ENCODE measurements at places on chromosomes 12 and 14.

DNA sequence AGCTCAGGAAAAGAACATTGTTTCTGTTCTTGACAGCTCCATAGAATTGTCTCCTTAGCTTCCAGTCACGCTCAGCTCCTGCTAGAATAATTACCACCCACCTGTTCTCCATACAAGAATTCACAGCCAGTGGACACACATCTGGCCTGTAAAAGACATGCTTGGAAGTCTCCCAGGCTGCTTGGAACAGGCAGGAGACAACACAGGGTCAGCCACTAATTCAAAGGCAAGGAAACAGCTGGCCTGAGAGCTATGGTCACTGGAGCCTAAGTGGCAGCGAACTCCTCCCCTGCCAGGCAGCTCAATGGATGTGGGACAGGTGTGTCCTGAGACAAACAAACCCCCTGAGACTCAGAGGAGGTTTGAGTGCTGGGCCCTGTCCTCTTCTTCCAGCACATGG lies 22.9 kb upstream of the LTBP2 start:
- no peak for DNase-seq

DNA sequence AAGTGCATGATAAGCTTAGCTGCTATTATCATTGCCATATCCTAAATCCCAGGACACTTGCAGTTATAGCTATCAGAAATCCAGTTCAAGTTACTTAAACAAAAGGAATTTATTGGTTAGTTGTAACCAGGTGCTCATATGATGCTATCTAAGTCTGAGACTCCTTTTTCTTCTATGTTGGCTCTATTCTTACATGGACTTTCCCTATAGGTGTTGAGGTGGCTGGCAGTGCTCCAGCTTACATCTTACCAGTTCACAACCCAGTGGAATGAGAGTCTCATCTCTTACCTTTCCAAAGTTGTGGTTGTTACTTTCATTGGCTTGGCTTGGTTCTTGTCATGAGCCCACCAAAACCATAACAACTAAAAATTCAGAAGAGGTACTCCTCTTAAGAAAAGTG lies 94.6 kb downstream of the DACT1 start:
- no peak for DNase-seq

GRCh38 chr14:70663707-70664179 lies 22.0 kb downstream of the TTC9 start:
- no peak for DNase-seq

DNA sequence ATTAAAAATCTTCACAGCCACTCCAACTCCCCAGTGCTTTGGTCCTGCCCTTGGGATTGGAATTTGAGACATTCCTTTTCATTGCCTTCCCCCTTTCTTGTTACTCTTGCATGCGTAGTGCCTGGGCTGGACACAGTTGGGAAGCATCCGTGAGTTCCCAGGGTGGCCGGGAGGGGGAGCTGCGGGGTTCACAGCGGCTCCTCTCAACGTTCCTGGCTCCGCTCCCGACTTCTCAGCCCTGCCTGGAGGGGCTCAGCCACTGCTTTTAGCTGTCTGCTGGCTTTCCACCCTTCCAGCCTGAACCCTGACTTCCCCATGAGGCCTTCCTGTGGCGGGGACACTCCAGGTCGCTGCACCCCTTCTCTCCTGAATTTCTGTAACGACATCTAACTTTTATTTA lies 3.2 kb downstream of the TEX52 start:
- DNase-seq: peak; percentile 72

DNA sequence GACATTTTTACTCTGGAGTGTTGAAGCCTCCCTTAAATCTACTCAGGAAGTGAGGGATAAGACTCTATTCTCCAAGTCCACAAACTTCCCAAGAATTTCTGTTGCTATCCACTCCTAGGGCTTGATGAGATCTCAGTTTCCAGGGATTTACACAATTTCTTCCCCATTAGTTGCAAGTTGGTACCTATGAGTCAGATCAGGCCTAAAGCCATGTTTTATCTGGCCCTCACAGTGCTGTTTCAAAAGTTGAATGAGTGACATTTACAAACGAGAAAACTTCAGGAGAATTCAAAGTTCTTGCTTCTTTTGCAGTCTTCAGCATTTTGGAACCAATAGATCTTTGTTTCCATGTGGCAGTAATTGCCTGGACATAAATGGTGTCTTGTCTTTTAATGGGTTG lies 156.4 kb upstream of the SYT10 start:
- peak; percentile 5 for DNase-seq

DNA sequence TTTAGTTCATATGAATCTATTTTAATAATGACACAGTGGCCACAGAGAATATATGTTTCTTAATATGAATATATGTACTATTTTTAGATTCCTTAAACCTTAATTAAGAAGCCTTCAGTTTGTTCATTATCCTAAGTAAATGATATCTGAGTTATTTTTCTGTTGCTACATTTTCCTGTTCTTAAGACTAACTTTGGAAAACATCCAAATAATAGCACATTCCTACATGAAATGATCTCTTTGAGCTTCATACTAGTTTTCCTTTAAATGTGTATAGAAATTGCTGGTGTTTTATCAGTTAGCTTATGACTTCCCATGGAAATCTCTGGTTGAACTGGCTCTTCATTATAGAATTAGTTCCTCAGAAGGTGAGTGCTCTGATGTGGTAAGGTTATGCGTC lies 72.1 kb downstream of the POLR3B start:
- no peak for DNase-seq

DNA sequence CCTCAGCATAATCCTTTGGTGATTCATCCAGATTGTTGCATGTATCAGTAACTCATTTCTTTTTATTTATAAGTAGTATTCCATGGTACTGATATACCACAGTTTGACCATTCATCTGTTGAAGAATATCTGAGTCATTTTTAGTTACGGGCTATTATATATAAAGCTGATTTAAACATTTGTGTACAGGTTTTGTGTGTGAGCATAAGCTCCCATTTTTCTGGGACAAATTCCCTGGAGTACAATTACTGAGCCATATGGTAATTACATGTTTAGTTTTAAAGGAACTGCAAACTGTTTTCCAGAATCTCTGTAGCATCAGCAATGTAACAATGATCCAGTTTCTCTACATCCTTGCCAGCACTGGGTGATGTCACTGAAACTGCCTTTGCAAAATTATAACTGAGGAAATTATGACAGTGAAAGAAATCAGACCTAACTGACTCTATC lies 236.2 kb upstream of the KRR1 start:
- no peak for DNase-seq

GRCh38 chr12:96136161-96136560 lies 58.0 kb upstream of the ELK3 start:
- peak; percentile 83 for DNase-seq

GRCh38 chr14:37150414-37150813 lies 22.0 kb downstream of the SLC25A21 start:
- no peak for DNase-seq

DNA sequence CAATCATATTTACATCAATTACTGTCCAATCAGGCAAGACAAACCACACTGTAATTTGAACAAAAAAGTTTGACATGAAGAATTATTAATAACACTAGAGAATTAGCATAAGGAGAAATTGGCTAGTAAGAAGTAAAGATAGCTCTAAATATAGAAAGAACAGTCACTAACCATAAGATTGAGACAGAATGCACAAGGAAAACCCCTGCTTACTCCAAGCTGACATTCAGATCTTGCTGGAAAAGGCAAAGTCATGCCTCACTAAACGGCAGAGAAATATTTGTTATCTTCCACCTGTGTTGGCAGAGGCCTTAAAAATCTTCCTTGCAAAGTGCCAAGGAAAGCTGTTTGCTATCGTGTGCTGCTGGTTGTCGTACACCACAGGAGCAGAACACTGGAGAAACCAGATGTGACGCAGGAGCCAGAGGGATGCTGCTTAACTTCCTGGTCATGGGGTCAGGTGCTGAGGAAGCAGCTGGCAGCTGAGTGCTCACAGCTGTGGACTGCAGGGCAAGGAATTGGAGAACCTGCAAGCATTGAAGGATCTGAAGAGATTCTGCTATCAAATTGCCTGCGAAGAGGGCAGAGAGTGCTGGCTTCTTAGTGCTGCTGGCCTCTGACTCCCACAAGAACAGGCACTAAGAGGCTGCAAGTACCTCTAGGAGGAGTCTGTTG lies 1323.3 kb downstream of the LRFN5 start:
- no peak for DNase-seq

DNA sequence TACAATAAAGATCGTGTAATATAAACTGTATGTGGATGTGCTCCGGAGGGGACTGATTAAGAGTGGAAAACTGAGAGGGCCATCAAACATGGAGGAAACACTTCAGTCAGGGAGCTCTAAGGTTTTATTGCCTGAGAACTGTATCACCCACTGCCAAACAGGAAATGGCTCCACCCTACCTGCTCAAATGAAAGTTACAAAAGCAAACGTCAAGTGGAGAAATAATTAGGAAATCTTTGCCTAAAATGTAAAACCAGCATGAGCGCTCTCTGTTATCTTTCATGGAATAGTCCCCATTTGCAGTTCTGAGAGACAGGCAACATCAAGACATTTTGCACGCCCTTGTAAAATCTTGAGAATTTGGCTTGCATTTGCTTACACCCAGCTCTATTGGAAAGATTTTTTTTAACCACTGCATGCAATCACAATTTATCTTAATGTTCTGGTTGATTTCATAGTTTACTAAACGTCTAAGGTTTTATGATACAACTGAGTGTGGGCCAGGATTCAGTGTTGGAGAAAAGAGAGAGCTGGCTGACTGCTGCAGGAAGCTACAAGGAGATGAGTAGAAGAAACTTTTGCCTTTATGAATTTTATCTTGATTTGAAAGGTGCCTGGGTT lies 344.0 kb upstream of the PRICKLE1 start:
- DNase-seq: no peak

GRCh38 chr14:21539189-21539940 lies 13.2 kb upstream of the SALL2 start:
- no peak for DNase-seq

DNA sequence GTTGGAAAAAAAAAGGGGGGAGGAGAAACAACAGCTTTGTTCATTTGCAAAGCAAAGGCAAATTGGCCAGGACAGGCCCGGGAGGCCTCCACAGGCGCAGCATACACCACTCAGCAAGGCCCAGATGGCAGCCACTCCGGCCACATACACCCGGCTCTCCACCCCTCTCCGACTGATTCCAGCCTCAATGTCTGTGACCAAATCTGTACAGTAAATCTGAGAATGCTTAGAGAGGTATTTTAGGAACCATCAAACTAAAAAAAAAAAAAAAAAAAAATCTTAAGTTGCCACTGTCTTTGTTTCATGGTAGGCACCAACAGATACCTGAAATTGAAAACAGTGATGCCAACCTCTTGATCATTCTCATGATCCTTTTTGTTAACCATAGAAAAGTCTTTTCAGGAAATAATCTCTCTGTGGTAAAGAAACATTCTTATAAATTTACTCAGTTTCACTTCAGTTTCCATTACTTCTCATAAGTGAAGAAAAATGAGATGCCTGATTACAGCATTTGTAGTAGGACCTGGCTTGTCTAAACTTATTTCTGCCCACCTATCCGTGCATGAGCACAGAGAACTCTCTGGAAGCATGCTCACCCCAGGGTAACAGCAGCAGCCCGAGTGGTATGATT lies 20.2 kb downstream of the VPS37B start:
- no peak for DNase-seq

GRCh38 chr12:79911889-79912656 lies 22.8 kb downstream of the PPP1R12A start:
- no peak for DNase-seq

DNA sequence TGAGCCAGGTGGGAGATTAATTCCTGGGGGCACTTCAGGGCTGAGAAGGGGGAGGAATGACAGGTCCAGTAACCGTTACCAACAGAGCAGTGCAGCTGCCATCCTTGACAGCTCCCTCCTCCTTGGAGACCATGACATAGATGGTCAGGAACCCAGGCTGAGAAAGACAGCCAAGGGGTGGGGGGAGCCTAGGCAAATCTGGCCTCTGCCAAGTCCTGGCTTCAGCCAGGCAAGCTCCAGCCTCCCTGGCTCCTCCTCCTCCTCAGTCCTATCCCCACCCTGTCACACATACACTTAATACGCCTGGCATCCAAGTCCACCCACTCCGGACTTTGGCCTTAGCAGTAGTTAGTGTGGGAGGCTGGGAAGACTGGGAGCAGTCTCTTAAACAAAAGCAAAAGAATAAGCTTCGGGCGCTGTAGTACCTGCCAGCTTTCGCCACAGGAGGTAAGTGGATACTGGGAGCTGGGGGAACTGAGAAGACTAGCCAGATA lies at the start of gene RDH5:
RDH5 (plus strand) TSS at position 323 of the 494 bp plus-strand sequence. CDS start 792 bp downstream, outside the sequence.
- no peak for DNase-seq

DNA sequence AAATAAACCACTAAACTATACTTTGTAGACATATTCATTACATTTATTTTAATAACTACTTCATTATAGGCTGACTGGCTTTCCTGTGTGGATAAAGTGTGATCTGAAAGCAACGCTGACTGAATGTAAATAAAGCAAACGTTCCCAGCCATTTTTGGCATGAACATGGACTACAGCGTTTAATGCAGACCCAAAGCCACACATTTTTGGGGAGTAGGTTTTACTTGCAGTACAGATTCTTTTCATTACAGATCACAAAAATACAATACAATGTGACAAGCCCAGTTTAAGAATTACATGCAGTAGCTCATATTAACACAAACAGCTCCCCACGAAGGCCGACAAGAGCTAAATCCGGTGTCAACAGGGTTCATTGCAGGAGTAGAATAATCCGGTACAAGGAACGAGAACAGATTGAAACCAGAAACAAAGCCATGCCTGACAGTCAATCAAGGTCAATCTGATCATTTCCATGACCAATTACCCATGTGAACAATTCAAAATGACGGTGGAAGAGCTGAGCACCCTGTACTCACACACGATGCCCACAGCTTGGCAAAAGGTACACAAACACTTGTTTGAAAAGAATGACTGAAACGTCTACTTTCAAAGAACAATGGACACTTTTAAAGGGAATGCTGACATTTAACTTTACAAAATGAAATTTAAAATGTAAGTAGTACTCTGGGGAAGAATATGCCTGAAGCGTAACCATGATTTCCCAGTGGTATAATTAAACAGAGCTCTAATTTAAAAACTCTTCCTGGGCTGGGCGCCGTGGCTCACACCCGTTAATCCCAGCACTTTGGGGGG lies 5.3 kb downstream of the BAG5 start:
- DNase-seq: peak; percentile 59

- no peak for DNase-seq
Measured at GRCh38 chr14:49008363-49008762, 577.8 kb downstream of the RPS29 start.

GRCh38 chr12:126518596-126519200 lies 1453.5 kb downstream of the AACS start:
- no peak for DNase-seq

DNA sequence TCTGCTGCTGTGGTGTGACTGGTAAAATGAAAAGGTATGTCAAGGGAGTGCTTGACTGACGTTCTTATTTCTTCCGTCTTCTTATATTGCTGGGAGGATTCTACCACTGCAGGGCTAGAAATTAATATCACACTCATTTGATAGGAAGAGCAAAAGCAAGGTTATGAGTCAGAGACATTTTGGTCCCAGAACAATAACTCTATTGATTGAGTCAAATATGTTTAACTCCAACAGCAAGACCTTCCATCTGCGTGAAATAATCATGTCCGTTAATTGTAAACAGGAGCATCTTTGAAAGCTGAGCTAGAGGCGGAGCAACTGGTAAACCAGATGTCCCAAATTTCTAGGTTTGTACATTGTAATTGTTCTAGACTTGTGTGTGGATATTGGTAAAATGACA lies 1293.6 kb downstream of the AACS start:
- DNase-seq: peak; percentile 68
